HT-29 (cell line): ENCODE measurements at places on chromosomes 16 and 17. TPM values are rescaled to one million over a fixed set of nuclear protein-coding genes. Genes with fewer than 3 reads are reported as not detected.

Gene SPATA22
- not detected in 2 replicates for total RNA-seq

- DNase-seq: no peak
These were observed 62.1 kb downstream of the DYNLRB2 start for GRCh38 chr16:80602894-80603293.

DNA sequence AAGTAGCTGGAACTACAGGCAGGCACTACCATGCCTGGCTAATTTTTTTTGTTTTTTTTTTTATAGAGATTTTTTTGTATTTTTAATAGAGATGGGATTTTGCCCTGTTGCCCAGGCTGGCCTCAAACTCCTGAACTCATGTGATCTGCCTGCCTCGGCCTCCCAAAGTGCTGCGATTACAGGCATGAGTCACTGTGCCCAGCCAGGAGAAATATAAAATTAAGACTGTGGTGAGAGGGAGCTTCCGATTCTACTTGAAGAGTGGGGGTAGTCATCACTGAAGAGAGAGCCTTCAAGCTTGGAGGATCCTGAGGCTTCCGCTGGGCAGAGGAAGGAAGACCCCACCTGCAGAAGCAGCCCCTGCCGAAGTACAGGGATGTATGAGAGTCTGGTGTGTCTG, 34.4 kb upstream of the RGS9 start:
- DNase-seq: no peak

Gene SPATA33
- total RNA-seq: 12.5 and 17.1 TPM in 2 replicates

- no peak for DNase-seq
These were observed 7.3 kb upstream of the SREBF1 start for GRCh38 chr17:17844079-17844478.
